ENCODE measurements at places on chromosomes 12 and 14.

DNA sequence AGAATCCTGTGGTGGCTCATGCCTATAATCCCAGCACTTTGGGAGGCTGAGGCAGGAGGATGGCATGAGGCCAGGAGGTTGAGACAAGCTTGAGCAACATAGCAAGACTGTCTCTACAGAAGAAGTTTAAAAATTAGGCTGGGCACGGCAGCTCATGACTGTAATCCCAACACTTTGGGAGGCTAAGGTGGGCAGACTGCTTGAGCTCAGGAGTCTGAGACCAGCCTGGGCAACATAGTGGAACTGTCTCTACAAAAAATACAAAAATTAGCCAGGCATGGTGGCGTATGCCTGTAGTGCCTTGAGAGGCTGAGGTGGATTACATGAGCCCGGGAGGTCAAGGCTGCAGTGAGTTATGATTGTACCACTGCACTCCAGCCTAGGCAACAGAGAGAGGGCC, 998 bp upstream of the CYP27B1 start:
- no peak for DNase-seq

DNA sequence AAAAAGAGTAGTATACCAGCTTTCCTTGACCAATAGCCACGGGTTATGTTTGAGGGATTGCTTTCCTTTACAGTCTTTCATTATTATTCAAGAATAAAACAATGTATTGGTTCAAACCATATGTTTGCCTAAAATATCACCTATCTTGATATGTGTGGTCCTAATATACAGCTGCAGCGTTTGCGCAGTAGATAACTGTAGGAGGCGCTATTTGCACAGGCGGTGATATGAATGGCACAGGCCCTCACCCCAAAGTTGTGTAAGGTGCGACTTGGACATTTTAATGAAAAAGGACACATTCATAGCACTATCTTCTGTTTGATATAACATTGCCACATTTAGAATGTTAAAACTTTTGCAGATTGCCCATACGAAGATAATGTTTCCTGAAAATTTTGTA, 298.4 kb downstream of the TRHDE start:
- no peak for DNase-seq

DNA sequence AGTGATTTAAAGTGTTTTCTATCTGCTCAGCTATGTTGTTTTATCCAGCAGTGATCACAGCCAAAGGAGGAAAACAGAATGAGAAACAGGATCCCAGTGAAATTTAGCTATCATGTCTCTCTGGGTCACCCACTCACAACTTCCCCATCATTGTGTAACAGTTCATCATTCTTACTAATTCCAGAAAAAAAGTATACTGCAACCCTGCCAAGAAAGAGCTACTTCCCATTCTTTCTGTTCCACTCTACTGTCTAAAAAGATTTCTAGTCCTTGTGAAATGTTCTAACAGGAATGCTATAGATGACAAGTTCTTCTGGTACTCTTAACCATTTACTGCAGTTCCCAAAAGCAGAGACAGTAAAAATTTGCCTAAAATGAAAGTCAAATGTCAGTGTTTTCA, 39.2 kb upstream of the CD163 start:
- no peak for DNase-seq

DNA sequence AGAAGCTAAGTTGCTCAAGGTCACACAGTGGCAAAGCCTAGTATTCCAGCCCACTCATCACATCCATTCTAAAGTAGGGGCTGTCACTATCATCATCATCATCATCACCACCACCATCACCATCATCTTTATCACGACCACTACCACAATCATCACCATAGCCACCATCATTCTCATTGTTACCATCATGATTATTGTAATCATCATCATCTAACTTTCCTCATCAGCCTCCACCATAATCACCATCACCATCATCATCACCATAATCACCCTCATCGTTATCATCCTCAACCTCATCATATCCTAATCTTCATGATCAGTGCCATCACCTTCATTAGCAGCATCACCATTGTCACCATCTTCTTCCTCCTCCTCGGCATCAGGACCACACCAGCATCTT, 48.7 kb downstream of the NOS1 start:
- DNase-seq: no peak

- no peak for DNase-seq
Observed at GRCh38 chr12:121712190-121712460, 427 bp upstream of the TMEM120B start.

DNA sequence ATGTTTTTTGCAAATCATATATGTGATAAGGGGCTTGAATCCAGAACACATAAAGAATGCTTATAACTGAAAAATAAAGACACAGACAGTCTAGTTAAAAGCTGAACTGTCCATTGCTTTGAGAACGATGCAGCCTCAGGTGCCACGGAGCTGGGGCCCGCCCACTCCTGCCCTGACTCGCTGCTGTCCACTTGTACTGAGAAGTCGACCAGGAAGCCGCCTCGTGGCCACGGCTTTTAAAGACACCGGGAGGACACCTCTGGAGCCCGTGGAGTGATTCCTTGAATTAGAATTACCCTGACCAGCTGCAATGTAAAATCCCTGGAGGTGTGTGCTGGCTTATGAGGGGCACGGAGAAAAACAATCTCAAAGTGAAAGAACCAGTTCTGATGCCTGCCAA, 23.9 kb upstream of the TEX22 start:
- DNase-seq: no peak

- no peak for DNase-seq
Observed at GRCh38 chr14:81686512-81686911, 152.9 kb upstream of the SEL1L start.

GRCh38 chr14:72883961-72884360, 9.9 kb downstream of the DPF3 start:
- no peak for DNase-seq

DNA sequence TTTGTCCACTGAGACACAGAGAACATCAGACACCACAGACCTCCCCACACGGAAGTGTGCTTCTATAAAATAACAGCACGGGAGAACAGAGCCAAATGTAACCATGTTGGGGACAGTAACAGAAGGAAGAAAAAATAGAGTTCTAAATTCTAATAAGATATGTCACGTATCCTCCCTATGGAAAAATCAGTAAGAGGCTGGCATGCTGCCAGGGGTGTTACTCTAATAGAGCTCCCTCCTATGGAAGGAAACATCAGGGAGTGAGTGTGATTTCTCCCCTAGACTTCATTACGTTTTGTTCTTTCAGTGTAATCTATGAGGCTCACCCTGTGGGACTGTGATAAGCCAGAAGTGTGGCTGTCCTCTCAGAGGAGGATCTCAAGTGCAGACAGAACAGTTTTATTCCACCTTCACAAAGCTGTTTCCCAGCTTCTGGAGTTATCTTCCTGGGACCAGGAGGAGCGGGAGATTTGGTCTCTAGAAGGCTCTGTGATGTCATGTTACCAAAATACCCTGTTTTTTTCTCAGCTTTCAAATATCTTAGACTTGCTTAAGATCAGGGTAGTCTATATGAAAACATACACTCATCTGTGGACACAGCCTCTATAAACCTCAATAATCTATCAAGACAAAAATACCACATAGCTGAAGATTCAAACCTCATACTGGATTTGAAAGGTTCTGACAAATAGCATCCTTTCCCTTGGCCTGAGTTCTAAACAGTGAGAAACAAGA, 69.3 kb downstream of the ZFC3H1 start:
- no peak for DNase-seq

DNA sequence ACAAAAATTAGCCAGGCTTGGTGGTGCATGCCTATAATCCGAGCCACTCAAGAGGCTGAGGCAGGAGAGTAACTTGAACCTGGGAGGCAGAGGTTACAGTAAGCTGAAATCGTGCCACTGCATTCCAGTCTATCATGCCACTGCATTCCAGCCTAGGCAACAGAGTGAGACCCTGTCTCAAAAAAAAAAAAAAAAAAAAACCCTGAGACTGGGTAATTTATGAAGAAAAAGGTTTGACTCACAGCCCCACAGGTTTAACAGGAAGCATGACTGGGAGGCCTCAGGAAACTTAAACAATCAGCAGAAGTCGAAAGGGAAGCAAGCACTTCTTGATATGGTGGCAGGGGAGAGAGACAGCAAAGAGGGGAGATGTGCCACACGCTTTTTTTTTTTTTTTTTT, 123.2 kb downstream of the GXYLT1 start:
- DNase-seq: no peak

DNA sequence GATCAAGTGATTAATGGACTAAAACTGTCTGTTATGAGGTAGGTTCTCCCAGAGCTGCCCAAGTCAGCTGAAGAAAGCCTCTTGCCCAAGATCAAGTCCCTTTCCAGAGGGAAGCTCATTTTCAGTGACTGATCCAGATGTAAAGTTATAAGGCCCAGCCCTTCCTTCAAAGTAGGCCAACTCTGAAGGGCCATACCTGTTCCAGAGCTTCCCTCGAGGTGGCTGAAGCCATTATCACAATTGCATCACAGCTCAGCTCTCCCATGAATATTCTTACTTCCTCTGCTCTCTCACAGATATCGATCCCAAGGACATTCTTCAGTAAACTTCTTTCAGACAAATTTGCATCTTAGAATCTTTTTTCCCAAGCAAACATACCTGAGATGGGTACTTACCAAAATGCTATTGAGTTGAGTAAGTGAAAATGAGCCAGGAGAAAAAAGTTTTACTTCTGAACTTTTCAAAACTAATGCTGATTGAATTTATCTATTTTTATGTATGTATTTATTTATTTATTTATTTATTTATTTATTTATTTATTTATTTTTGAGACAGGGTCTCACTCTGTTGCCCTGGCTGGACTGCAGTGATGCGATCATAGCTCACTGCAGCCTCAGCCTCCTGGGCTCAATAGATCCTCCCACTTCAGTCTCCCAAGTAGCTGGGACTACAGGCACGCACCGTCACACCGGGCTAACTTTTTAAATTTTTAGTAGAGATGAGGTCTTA, 42.6 kb upstream of the USP15 start:
- no peak for DNase-seq

DNA sequence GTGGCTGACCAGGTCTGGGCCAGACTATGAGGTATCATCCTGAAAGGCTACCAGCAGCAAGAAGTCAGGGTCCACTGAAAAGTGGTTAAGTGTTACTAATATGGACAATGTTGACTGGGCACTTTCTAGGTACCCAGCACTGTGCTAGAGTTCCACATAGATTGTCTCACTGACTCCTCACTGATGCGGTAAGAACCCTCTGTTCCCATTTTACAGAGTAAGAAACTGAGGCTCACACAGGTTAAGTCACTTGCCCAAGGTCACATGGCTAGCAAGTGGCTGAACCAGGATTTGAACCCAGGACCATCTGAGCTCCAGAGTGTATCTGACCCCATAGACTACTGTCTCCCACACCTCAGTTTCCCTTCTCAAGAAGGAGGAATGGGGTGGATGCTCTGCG, 4.6 kb upstream of the CCDC85C start:
- no peak for DNase-seq

DNA sequence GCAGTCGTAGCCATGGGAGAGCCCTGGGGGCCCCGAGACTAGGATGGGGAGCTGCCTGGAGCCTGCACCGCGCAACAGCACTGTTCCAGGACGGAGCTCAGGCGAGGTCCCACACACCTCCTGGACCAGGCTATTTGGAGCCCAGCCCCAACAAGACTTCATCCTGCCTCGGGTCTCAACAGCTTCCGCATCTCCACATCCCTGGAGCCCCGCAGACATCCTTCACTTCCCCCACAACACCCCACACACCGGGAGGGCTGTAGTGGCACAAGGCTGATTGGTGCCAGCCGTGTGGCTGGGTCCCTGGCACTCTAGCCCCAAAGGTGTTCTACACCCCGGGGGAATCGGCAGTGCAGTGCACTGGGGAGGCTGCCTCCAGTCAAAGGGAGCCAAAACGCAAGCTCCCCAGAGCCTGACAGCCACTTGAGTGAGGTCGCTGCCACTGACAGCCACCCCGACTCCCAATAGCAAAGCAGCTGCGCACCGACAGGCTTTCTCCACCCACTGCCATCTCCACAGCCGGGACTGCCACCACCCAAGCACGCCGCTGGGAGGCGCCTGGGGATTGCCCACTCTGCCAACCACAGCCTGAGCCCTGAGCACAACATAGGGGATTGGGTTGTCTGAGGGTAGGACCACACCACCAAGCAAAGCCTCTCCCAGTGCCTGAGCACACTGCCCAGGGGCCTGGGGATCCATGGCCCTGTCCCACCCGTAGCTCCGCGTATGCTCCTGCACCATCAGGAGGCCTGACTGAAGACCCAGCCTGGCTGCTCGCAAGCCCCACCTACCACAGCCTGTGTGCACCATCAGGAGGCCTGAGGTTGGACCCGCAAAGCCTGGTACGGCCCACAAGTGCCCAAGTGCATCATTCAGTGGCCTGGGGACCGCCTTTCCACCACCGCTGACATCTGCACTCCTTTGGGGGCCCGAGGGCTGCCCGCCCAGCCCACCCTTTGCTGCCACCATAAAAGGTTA, 13.2 kb upstream of the KLRF1 start:
- DNase-seq: peak; percentile 45

GRCh38 chr14:29465095-29465494, 462.6 kb downstream of the PRKD1 start:
- no peak for DNase-seq

- DNase-seq: no peak
Observed at GRCh38 chr14:63493246-63493645, 49.9 kb downstream of the PPP2R5E start.

- no peak for DNase-seq
Observed at GRCh38 chr12:79737875-79738718, 47.3 kb upstream of the PAWR start.

- DNase-seq: no peak
Observed at GRCh38 chr14:51512316-51512715, 139.4 kb upstream of the FRMD6 start.

- DNase-seq: no peak
Observed at GRCh38 chr12:52221912-52222457, 11.1 kb upstream of the KRT7 start.

DNA sequence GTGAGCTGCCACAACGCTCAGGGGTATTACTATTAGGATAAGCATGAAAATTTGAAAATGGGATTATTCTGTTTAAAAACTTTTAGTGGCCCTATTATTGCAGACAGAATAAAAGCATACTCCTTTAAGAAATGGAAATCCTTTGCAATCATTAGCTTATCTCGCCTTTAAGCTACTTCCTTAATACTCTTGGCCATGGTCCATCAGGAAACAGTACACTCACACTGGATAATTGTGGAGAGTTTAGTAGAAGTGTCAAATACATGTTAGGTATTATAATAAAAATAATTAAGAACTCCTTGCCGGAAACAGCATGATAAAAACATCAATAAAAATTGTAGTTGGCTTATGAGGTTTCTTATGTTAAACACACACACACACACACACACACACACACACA, 100.4 kb upstream of the PPFIA2 start:
- no peak for DNase-seq

DNA sequence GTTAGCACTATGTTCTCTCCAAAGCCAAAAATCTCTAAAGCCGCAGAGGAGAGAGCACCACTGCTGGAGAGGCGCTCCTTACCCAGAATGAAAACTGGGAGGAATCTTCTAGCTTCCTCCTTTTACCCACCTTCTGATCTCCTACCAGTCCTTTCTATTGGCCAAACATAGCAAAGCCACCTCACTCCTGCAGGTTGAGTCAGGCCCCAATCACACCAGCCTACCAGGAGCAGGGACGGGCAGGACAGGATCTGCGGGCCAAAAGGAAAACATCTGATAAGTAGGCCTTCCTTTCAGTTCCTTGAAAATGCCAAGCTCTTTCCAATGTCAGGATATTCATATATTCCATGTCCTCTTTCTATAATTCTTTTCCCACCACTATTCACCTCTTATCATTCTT, 197.7 kb upstream of the CNOT2 start:
- no peak for DNase-seq

Data from SIG-M5 (cell line).